ENCODE measurements at places on chromosomes 11 and 22.

- no peak for DNase-seq
Observed at GRCh38 chr22:29300467-29300806, 6.0 kb upstream of the GAS2L1 start.

DNA sequence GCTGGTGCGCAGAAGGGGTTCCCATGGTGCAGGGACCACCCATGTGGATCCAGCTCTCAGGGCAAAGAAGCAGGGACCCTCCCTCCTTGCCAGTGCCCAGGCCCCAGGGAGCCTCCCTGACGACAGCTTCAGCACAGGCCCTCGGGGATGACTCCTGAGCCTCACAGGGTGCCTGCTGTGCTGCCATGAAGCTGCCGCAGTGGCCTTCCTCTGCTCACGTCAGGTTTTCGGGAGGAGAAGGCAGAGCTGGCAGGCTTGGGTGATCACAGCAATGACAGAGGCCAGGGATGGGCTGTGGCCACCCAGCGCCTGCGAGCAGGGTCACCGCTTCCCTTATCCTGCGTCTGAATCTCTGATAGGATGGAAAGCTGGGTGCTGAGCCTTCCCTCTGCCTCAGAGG is 276.2 kb downstream of the BRD1 start:
- no peak for DNase-seq

DNA sequence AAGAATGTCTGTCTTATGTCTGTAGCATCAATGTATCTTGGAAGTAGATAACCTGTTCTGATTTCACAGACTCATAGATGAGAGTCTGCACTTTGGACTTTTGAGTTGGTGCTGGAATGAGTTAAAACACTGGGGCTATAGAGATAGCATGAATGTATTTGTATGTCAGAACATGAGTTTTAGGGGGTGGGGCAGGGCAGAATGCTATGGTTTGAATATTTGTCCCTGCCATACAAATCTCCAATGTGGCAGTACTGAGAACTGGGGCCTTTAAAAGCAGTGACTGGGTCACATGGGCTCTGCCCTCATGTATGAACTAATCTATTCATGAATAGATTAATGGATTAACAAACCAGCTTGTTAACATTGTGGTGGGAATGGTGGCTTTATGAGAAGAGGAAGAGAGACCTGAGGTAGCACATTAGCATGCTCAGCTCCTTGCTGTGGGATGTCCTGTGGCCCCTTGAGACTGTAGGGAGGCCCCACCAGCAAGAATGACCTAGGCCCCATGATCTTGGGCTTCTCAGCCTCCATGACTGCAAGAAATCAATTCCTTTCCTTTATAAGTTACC is 15.5 kb upstream of the OR52K1 start:
- DNase-seq, result no peak

- DNase-seq, result no peak
Observed at GRCh38 chr11:73995247-73995646, 12.6 kb upstream of the UCP2 start.

GRCh38 chr11:83678831-83679584 is 392.8 kb upstream of the CCDC90B start:
- DNase-seq, result no peak

DNA sequence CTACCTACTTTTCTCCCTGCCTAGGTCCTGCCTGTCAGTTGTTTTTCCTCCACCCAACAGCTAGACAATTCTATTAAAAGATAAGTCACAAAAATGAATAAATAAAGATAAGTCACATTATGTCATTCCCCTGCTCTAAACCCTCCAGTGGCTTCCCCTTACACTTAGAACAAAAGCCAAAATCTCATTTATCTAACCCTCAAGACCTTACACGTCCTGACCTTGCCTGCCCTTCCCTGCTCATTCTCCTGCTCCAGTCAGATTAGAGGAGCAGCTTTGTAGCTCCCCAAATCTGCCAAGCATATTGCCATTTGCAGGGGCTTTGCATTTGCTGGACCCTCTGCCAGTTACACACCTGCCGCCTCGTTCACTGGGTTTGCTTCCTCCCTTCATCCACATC is 16.7 kb downstream of the KREMEN1 start:
- no peak for DNase-seq

DNA sequence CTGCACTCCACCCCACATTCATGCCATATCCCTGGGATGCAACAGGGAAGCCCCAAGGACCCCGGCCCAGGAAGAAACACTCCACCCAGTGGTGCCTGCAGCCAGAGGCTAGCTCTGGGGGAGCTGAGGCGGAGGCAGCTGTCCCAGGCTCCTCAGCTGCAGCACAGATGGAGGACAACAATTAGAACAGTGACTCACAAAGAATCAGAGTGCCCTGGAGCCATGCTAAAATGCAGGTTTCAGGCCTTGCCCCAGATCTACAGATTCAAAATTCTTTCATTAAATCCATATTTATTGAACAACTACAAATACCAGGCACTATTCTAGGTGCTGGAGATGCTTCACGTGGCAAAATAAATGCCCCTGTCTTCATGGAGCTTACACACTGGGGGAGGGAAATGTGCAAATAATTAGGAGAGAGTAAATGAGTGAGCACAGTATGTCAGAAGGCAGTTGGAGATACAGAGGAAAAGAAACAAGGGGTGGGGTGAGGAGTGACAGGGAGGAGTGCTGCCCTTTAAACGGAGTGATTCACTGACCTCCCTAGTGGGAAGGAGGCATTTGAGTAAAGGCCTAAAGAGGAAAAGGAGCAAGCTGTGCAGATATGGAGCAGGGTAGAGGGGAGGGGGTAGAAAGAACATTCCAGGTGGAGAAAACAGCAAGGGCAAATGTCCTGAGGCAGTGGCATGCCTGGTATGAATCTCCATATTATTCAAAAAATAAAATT is 73.3 kb upstream of the CSNK2A3 start:
- no peak for DNase-seq

- no peak for DNase-seq
Observed at GRCh38 chr11:13944016-13944415, 18.5 kb upstream of the SPON1 start.

DNA sequence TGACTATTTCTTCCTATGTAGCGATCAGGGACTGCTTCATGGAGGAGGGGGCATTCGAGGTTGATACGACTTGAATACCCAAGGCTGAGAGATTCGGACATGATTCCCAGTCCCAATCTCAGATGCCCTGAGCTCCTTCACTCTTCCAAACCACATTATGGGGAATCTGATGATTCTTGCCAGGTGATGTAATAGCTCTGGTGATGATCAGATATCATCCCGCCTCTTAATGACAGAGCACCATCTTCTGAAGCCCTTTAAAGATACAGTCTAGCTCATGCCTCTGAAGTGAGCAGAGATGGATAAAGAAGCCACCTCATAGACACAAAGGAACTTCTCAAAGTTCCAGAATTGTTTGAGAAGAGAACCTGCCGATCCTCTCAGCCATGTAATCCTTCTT is 8.9 kb upstream of the CLMP start:
- no peak for DNase-seq

GRCh38 chr22:36816339-36816635 is 548 bp downstream of the PVALB start:
- DNase-seq, result no peak

DNA sequence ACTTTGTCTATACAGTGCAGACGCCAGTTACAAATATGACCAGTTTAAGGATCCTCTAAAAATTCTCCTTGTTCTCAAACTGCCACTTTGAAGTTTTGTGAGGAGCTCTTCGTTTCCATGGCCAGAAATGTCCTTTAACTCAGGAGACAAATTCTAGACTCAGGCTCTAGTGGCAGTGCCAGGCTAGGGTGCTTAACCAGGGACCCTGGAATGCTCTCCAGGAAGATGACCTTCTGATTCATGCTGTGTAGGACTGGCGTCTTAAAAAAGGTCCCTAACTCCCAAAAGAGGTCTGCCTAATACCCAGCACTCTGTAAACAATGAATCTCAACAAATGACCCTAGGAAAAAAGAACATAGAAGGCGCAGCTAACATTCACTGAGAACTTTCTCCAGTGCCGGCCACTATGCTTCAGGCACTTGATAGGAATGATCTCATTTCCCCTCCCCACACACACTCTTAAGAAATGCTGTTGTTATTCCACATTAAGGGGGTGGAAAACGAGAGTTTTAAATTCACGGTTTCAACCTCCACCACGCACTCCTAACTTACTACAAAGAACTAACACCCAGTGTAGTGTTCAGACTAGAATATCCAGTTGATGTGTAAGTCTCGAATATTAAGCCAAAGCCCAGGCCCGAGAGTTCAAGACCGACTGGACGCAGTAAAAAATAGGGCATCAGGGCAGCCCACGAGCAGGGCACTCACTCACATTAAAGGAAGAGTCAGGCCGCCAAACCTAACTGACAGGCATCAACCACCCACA is 747 bp downstream of the NXF1 start:
- DNase-seq, result no peak

DNA sequence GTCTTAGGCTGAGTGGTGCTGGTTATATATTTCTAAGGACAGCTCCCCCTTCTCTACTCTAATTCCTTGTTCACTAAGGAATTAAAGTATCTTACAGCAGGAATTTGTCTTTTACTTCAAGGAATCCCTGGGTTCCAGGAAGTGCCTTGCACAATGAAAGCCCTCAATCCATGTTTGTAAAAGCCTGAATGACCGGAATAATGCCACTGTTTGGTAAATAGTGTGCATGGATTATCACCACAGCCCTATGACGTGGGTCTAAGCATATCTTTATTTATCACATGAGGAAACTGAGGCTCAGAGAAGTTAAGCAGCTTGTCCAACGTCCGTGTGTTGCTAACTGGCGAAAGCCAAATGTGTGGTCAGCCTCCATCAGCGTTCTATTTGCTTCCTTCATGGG is 135.7 kb upstream of the NAV2 start:
- DNase-seq, result no peak

DNA sequence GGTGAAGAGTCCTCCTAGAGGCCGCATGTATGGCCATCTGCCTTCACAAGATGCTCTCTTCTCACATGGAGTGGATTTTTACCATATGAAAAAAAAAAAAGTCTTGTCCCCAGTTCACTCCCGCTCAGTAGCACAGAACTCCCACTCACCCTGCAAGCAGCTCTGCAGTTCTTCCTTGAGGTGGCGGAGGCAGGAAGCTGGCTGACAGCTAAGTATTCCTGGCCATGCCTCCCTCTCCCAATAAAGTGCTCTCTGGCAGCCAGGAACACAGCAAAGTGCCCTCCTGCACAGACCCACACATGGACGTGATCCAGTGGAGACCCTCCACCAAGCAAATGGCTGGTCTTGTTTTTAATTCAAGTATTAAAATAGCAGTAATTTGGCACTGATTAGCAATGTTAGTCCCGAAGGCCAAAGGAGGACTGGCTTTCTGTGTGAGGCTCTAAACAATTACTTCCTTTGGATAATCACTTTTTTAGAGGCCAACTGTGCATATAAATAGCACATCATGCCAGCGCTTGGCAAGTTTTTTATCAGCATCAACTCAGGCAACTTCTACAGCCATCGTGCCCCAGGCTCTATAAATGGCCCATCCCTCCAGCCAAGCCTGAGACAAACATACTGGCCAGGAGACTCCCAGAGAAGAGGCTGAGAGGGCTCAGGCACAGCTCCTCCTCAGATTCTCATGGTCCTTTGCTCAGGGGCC is 413.6 kb downstream of the OPCML start:
- DNase-seq, result no peak

DNA sequence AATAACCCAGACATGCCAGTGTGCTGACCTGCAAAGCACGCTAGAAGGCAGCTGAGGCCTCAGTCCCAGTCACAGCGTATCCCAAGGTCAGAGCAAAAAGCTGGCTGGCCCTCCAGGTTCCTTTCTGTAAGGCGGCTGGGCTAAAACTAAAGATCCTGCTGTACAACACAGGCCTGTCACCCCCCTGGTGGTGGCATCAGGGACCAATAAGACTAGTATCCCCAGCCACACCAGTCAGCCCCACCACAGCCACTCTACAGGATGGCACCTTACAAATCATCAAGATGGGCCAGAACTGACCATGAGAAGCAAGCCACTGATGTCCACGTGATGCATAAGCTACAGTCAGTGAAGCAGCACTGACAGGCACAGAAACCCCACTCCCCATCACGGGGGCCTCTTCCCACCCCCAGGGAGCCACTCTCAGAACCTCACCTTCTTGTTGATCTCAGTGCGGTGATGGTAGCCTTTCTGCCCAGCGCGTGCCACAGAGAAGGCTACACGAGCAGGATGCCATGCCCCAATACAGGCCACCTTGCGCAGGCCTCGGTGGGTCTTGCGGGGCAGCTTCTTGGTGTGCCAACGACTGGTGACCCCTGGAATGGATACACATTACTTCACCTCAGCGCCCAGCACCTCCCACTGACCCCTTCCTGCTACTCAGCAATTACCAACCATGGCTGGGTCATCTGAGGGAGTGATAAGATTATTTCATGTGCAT is 5.0 kb downstream of the RPL3 start:
- no peak for DNase-seq

DNA sequence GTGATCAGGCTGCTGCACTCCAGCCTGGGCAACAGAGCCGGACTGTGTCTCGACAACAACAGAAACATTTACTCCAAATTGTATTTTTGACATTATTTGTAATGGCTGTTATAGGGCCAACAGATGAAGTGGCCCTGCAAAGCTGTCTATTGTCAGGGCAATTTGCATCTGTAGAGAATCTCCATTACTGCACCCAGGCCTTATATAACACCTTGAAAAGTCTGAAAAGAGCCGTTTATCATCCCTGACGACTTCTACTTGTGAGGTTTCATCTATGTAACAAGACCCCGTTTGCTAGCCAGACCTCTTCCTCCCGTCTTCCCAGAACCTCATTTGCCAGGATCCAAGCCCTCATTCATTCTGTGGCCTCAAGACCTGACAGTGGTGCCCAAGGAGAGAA is 9.1 kb upstream of the CTTN start:
- no peak for DNase-seq

GRCh38 chr11:76577226-76577920 is 93.2 kb downstream of the LRRC32 start:
- DNase-seq, result peak; percentile 49

GRCh38 chr11:93512073-93512475 is 31.1 kb downstream of the SMCO4 start:
- DNase-seq, result no peak

DNA sequence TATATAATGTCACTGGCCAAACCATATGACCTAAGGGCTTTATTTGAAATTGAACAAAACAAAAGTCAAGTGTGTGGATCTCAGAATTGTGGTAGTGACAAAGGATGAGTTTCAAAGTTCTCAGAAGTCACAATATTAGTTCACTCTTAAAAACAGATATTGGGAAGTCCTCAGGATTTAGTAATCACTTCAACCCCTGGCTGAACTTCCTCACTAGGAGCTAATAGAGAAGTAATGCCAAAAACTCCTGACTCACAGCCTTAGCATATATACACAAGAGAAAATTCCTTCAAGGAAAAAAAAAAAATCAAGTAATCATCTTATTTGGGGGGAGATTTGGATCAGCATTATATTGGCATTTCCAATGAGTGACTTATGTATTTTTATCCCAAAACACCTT is 75.6 kb upstream of the APOA1 start:
- no peak for DNase-seq

- no peak for DNase-seq
Observed at GRCh38 chr11:96075532-96075959, 151.6 kb upstream of the MTMR2 start.

GRCh38 chr11:73321604-73322381 is 13.7 kb downstream of the ARHGEF17 start:
- peak; percentile 66 for DNase-seq

GRCh38 chr11:126538071-126538470 is 182.6 kb downstream of the ST3GAL4 start:
- no peak for DNase-seq

Data from femur (tissue), 1 donor.